ENCODE measurements at places on chromosomes 4 and X.

DNA sequence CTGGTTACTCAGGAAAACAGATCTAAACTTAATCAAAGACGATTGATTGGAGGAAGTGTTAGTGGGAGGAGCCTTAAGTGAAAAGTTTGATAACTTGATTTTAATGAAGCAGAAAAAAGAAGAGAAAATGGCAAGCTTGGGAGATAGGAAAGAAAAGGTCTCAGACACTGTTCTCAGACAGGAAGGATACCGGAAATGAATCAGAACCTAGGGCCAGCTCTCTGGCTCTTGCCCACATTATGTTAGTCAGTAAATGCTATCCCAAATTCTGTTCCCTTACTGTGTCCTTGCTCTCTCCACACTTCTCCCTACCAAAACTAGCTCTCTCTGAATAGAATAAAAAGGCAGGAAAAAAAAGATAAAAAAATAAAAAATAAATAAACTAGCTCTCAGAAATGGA lies 48.6 kb upstream of the TMEM164 start:
- DNase-seq, result no peak

GRCh38 chr4:88177983-88178625 lies 19.7 kb upstream of the ABCG2 start:
- no peak for DNase-seq

GRCh38 chr4:33054161-33054560 lies 2334.0 kb downstream of the PCDH7 start:
- DNase-seq, result no peak

- no peak for DNase-seq
Measured at GRCh38 chr4:135966936-135967335, 1565.4 kb downstream of the PCDH18 start.

GRCh38 chr4:51930557-51930956 lies 87.6 kb downstream of the DCUN1D4 start:
- no peak for DNase-seq

GRCh38 chrX:1134976-1135375 lies 77.5 kb downstream of the CRLF2 start:
- DNase-seq, result no peak
